ENCODE measurements at places on chromosomes 2 and 18. TPM values are rescaled to one million over a fixed set of nuclear protein-coding genes. Genes with fewer than 3 reads are reported as not detected.

DNA sequence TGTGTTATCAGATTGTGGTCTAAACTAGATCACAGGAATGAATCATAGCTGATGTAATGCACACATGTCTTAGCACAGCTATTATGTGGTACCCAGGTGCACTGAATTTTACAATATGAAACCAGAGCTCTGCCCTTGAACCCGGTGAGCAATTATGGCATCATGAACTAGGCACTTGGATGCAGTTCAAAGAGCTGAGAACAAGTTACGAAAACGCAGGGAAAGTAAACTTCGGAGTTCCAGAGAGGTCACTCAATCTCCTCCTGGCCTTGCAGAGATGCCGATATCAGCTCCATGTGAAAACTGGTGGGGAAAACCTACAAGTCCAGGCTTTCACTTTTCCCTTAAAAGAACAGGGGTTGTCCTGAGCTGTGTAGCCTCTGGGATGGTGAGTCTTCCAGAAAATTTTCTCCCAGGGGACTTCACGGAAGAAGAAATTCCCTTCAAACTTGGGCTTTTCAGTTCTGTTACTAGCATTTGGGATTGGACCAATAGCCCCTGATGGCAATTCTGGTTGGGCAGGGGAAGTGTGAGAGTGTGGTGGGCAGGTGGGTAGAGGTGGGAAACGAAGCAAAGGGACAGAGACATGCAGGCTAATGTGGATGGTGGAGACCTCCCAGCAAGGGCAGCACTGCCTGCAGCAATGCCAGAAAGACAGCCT is 71.1 kb upstream of the SH3BP4 start:
- DNase-seq = no peak

DNA sequence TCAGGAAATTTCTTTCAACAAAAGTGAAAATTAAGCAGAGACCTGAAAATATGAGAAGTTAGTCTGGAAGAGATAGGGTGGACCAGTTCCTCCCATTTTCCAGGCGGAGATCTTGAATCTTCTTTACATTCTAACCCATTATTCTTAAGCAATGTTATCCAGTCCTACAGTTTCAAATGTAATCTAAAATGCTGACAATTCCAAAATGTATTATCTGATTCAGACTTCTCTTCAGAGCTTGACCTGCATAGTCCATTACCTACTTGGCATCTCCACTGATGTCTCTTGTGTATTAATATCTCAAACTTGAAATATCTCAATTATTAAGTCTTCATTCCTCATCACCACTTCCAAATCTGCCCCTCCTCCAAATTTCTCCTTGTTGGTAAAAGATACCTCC is 28.4 kb upstream of the SLC39A10 start:
- DNase-seq = no peak

- DNase-seq = no peak
These were observed 660.1 kb downstream of the XIRP2 start for GRCh38 chr2:167548396-167548795.

GRCh38 chr18:35132021-35132902 is 91.0 kb downstream of the MAPRE2 start:
- no peak for DNase-seq

DNA sequence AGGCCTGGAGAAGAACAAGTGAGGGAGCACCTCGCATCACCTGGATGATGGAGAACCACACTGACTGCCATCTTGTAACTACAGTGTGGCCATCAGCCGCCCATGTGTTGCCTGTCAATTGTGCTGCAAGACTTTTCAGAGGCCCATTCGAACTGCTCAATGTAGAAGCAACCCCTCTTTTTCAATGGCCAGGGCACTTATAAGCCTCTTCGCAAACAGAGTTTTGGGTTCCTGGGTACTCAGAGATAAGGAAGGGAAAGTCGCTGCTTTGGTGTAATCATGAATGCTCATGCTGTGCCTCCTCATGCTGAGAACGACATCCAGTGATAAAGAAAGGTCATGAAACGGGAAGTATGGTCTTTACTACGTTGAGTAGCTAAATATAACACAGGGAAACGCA is 143.9 kb upstream of the SLC39A10 start:
- DNase-seq = no peak

Gene AKAIN1
- not detected for total RNA-seq

DNA sequence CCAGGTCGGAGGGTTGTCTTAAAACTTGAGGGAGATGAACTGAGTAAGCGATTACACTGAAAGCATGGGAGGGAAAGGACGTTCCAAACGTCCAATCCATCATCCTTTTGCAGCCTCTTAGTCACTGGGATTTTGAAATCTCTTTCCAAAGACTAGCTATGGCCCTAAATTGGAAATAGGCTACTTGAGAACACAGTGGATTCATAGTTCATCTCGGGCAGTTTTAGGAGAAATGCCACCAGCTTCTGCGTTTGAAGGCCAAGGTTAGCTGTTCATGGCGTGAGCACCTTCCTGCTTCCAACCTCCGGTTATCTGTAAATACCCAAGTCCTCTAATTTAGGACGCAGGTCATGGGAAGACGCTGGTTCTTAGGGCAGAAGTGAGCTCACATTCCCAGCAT is 821 bp upstream of the EML6 start:
- no peak for DNase-seq

DNA sequence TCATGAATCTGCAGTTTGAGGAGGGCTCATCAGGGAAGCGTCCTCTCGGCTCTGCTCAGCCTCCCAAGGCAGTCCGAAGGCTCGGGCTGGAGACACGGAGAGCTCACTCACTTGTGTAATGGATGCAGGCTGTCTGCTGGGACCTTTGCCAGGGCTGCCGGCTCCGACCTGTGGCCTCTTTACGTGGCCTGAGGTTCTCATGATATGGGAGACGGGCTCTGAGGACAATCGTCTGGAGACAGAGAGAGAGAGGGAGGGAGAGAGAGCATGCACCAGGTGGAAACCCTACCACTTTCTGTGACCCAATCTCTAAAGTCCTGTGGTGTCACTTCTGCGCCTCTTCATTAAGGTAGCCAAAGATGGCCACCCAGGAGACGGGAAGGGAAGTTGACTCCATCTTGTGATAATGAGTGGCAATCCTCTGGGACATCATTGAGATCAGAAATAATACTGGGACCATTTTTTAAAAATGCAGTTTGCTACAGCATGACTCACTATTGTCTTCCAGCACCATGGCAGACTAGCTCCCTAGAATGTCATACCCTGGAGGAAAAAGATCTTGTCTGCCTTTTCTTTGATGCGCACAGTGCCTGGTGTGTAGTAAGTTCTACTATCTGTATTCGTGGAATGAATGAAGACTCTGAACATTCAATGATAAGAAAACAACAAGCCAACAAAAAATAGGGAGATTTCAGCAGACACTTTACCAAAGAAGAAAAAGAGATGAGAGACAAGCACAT is 60.2 kb downstream of the CD8B2 start:
- DNase-seq = no peak

DNA sequence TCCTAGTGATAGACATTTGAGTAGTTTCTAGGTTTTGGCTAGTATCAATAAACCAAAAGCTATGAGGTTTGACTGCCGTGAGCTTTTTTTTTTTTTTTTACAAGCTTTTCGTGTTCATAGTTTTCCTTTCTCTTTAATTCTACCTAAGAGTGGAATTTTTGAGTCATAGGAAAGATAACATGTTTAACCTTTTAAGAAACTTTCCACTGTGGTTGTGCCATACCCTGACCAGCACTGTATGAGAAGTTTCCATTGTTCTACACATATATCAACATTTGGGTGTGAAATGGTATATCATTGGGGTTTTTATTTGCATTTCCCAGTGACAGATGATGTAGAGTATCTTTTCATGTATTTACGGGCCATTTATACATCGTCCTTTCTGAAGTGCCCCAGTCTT is 31.7 kb downstream of the UBE2F start:
- DNase-seq = no peak
